ENCODE measurements at places on chromosomes 12 and 14. TPM values are rescaled to one million over a fixed set of nuclear protein-coding genes. Genes with fewer than 3 reads are reported as not detected.

DNA sequence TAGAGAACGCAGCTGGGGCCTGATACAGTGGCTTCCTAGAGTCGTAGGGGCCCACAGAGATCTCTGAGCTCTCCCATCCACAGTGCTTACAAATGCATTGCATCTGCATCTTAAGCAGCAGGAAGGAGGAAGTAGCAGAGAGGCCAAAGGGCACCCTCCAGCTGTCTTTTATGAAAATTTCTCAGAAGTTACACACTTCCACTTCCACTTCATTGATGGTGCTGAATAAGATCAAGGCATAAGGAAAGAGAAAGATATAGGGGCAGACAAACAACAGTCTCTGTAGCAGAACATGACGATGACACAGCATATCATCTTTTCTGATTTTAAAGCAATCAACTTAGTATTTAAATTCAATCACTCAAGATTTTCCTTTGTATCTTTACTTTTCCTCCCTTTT, 51.6 kb upstream of the ABCC9 start:
- H3K4me1 ChIP-seq = no peaks in the 10 kb centered on the region
- H3K27me3 ChIP-seq = no peaks in the 10 kb centered on the region
- H3K4me3 ChIP-seq = no peak overlapping the region
- no peak overlapping the region for H3K27ac ChIP-seq
- H3K36me3 ChIP-seq = no peaks in the 10 kb centered on the region

DNA sequence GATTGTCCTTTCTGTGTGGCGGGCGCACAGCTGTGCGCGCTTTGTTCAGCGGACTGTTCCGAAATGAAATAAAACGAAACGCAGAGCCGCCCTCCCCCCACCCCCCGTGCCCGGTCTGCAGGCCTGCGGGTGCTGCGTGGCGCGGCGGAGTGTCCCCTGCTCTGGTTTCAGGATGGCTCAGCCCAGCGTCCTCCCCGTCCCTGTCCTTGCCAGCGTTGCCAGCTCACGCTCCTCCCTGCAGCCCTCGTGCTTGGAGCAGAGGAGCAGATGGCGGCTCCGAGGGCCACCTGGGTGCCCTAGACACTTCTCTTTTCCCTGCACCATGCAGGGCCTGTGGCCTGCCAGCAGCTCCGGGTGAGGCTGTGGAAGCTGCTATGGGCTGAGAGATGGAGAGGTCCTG, 17.5 kb upstream of the BEGAIN start:
- no peaks in the 10 kb centered on the region for H3K27me3 ChIP-seq
- DNase-seq = no peak
- no peak overlapping the region for H3K4me3 ChIP-seq
- no peaks in the 10 kb centered on the region for H3K36me3 ChIP-seq
- no peak overlapping the region for H3K27ac ChIP-seq

DNA sequence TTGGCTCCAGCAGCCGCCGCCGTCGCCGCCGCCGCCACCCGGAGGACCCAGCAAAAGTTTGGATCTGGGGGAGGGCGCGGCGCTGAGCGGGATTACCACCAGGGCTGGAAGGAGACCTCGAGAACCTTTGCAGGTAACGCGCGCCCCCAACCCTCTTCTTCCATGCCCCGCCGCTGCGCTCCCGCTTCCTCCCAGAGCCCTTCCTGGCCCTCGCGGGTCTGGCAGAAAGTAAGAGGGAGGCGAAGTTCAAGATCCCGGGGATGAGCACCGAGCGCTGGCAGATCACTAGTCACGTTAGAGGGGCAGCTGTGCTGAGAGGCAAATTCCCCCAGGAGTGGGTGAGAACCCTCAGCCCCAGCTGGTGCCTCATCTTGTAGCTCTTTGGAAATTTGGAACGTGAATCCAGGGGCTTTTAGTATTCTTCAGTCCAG, 3.9 kb downstream of the FLRT2 start:
- no peaks in the 10 kb centered on the region for H3K36me3 ChIP-seq
- DNase-seq = no peak
- H3K4me1 ChIP-seq = no peaks in the 10 kb centered on the region
- peak overlapping the region; percentile 68 for H3K27ac ChIP-seq
- peak overlapping the region; percentile 61 for H3K4me3 ChIP-seq

DNA sequence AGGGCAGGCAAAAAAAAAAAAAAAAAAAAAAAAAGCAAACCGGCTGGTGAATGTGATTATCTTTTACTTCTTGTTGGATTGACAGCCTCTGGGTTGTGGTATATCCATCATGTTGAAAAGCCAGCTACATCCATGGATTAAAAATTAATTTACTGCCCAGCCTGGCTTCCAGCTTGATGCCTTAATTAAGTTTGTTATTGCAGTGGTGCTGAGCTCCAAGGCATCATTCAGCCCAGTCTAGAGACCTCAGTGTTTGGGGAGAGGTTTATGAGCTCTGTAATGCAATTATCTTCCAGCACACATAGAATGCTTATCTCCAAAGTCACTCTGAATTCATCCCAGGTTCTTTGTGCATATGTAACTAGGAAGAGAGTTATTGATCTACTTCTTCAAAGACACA, 114.8 kb downstream of the RIMBP2 start:
- H3K4me1 ChIP-seq = no peaks in the 10 kb centered on the region
- no peaks in the 10 kb centered on the region for H3K27me3 ChIP-seq
- H3K27ac ChIP-seq = no peak overlapping the region
- H3K4me3 ChIP-seq = no peak overlapping the region
- DNase-seq = no peak
- no peaks in the 10 kb centered on the region for H3K36me3 ChIP-seq

DNA sequence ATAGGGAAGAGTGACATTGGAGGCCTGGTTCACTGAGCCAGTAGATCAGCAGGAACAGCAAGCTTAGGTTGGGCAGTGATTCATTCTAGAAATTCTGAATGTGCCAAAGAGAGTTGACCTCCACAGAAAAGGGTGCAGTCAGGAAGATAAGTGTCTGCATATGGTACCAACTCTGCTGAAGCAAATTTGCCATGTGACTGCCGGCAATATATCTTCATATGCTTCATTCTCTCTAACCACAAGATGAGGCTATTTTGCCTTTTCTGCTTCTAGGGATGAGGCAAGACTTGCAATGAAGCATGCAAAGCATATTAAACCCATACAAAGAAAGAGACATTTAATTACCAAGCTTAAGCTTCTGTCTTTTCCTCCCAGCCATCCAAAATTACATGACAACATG, 13.6 kb downstream of the CCDC198 start:
- no peak overlapping the region for H3K4me3 ChIP-seq
- H3K36me3 ChIP-seq = no peaks in the 10 kb centered on the region
- no peak overlapping the region for H3K27ac ChIP-seq
- H3K4me1 ChIP-seq = no peaks in the 10 kb centered on the region
- no peaks in the 10 kb centered on the region for H3K27me3 ChIP-seq

- no peak for DNase-seq
- peaks cover 9% of the 10 kb centered on the region for H3K4me1 ChIP-seq
- no peak overlapping the region for H3K27ac ChIP-seq
These were observed 40.9 kb downstream of the ACADS start for GRCh38 chr12:120766566-120766965.

- peaks cover 52% of the 10 kb centered on the region for H3K36me3 ChIP-seq
- DNase-seq = no peak
- no peaks in the 10 kb centered on the region for H3K27me3 ChIP-seq
- no peak overlapping the region for H3K27ac ChIP-seq
- H3K4me1 ChIP-seq = no peaks in the 10 kb centered on the region
- no peak overlapping the region for H3K4me3 ChIP-seq
These were observed 38.9 kb downstream of the TCHP start for GRCh38 chr12:109938947-109939346.

GRCh38 chr12:1925684-1926006, 7.2 kb upstream of the CACNA2D4 start:
- no peak overlapping the region for H3K27ac ChIP-seq
- no peaks in the 10 kb centered on the region for H3K27me3 ChIP-seq
- peak; percentile 21 for DNase-seq
- H3K4me1 ChIP-seq = no peaks in the 10 kb centered on the region
- H3K4me3 ChIP-seq = no peak overlapping the region
- no peaks in the 10 kb centered on the region for H3K36me3 ChIP-seq

DNA sequence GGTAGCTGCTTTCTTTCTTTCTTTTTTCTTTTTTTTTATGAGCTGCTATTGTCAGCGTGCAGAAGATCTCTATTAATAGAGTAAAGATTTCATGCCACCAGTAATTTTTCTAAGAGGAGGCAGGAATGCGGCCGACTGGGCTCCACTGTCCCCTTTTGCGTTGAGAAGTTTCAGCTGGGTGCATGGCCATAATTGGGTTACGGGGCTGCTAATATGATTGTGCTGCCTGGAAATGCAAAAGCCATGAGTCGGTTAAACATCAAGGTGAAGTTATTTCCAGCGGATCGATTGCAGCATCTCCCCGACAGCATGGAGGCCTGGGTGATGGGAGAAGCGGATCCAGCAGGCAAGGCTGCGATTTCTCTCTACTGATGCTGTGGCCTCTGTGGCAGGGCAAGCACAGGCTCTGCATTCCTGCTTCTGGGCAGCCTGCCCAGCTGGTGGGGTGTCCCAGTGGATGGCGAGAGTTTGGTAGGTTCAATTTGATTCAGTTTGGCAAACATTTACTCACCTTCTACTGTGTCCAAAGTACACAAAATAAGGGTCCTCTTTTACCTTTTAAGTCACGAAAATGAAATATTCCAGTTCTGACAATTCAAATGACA, 54.4 kb upstream of the PRMT8 start:
- no peak for DNase-seq
- no peaks in the 10 kb centered on the region for H3K4me1 ChIP-seq
- no peak overlapping the region for H3K4me3 ChIP-seq
- no peaks in the 10 kb centered on the region for H3K36me3 ChIP-seq

OAS1 gene
- 4.0 TPM for total RNA-seq

MFAP5 gene
- total RNA-seq = 104 TPM

RBM19 gene
- 15.3 TPM for total RNA-seq

PIANP gene
- not detected for total RNA-seq

Measured in right atrium auricular region (tissue), 2 donors.